ENCODE measurements at places on chromosomes 2 and 18. TPM values are rescaled to one million over a fixed set of nuclear protein-coding genes. Genes with fewer than 3 reads are reported as not detected.

- H3K27ac ChIP-seq, result no peak overlapping the region
- no peak overlapping the region for H3K4me3 ChIP-seq
- DNase-seq, result no peak
- H3K27me3 ChIP-seq, result no peaks in the 10 kb centered on the region
- H3K36me3 ChIP-seq, result no peaks in the 10 kb centered on the region
Observed at GRCh38 chr2:78887446-78887845, 138.1 kb upstream of the REG3G start.

DNA sequence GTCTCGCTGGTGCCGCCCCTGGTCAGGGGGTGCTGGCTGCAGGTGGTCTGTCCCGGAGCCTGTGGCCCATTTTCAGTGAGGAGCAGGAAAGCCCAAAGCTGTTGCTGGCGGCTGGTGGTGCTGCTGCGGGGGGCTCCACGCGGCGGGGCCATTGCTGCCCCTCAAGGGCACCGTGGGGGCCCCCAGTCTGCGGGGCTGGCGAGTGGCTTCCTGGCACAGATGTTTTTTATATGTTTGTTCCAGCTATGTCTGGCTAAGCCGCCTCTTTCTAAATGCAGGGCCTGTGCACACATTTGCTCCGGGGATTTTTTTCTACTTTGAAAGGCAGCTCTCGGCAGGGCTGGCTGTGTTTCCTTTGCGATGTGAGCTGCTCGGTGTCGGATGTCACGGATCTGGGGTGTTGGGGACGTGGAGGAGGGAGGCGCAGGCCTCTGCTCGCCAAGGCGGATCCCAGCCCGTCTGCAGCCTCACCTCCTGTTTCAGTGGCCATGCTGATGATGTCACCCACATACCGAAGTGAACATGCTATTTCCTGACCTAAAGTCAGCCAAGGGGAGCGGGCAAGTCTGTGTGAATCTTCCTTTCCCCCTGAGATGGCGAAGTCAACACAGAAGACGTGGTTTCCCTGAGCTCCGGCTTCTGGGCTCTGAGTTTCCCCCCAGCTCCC lies 112.0 kb upstream of the CTDP1 start:
- H3K4me3 ChIP-seq, result no peak overlapping the region
- H3K36me3 ChIP-seq, result peaks cover 3% of the 10 kb centered on the region
- no peaks in the 10 kb centered on the region for H3K4me1 ChIP-seq
- DNase-seq, result no peak
- H3K27ac ChIP-seq, result peak overlapping the region; percentile 6

DNA sequence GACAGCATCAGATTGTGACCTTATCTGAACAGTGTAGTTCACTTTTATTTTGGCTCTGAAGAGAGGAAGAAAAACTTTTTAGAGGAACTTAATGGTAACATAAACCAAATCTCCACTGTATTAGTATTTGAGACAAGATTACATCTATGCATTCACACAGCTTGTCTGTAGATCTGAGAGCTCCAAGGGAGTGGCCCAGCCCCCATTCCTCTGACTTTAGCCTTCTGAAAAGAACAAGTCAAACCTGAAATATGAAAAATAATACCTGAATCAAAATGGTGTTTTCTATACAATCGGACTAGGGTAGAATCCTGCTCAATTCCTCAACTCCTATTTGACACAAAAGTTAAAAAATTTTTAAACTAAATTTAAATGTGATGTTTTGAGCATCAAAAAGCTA lies 23.1 kb downstream of the STARD7 start:
- peaks cover 3% of the 10 kb centered on the region for H3K36me3 ChIP-seq
- no peak overlapping the region for H3K27ac ChIP-seq
- H3K27me3 ChIP-seq, result no peaks in the 10 kb centered on the region

GRCh38 chr2:25331686-25332365 lies 9.9 kb downstream of the DNMT3A start:
- peaks cover 8% of the 10 kb centered on the region for H3K36me3 ChIP-seq
- DNase-seq, result no peak
- H3K4me3 ChIP-seq, result no peak overlapping the region
- H3K27me3 ChIP-seq, result no peaks in the 10 kb centered on the region

DNA sequence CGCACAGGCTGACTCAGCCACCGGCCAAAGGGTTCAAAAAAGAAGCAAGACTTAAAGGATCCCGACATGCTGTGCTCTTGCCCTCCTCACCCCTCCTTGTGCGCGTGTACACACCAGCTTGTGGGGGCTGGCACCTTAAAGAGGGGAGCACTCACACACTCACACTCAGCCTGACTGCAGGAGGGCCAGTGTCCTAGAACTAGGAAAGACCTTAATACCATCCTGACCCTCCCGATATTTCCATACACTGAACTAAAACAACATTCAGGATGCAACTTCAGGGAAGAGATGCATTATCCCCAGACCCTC lies 5.6 kb downstream of the PKDCC start:
- H3K4me1 ChIP-seq, result peaks cover 4% of the 10 kb centered on the region
- H3K4me3 ChIP-seq, result no peak overlapping the region
- DNase-seq, result no peak
- peaks cover 36% of the 10 kb centered on the region for H3K27me3 ChIP-seq
- no peaks in the 10 kb centered on the region for H3K36me3 ChIP-seq

GRCh38 chr2:45627911-45628310 lies 16.8 kb upstream of the SRBD1 start:
- DNase-seq, result no peak
- no peak overlapping the region for H3K27ac ChIP-seq
- no peaks in the 10 kb centered on the region for H3K4me1 ChIP-seq
- H3K36me3 ChIP-seq, result peaks cover 5% of the 10 kb centered on the region

DNA sequence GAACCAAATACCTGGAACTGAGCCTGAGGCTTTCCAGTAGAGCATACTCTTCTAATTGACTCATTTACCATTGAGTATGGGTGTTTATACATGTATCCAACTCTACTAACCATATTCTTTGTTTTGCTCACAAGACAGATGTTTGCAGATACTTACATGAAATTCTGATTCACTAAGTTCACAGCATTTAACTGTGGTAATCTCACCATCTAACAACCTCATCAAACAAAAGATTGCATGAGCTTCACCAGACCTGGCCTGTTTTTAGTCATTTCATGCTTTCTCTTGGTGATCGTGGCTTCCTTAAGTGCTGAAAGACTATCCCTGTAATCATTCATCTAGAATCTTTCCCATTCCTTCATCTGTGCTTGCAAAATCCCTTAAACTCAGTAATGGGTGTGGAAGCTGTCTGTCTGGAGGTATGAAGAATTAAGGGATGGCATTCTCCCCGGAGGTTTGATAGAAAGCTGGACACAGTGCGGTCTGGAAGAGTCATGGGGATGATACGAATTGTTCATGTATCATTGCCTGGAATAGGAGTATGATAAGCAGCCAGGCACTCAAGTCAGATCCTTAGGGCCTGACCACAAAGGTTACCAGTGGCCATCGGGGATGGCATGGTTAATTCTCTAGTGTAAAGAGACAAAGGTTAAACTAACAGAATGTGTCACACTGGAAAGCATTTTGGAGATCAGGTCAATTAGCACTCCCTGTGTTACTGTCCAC lies 42.0 kb upstream of the IL1R1 start:
- H3K27ac ChIP-seq, result no peak overlapping the region
- H3K36me3 ChIP-seq, result peaks cover 3% of the 10 kb centered on the region
- no peak for DNase-seq
- peaks cover 14% of the 10 kb centered on the region for H3K4me1 ChIP-seq
- no peak overlapping the region for H3K4me3 ChIP-seq
- H3K27me3 ChIP-seq, result no peaks in the 10 kb centered on the region

- H3K27ac ChIP-seq, result no peak overlapping the region
- DNase-seq, result no peak
- H3K4me1 ChIP-seq, result peaks cover 5% of the 10 kb centered on the region
- no peak overlapping the region for H3K4me3 ChIP-seq
- H3K36me3 ChIP-seq, result no peaks in the 10 kb centered on the region
Observed at GRCh38 chr2:67841711-67842110, 221.1 kb downstream of the C1D start.

GRCh38 chr18:66582211-66582610 lies 21.7 kb downstream of the CDH19 start:
- no peaks in the 10 kb centered on the region for H3K4me1 ChIP-seq
- H3K4me3 ChIP-seq, result no peak overlapping the region
- H3K27ac ChIP-seq, result no peak overlapping the region
- H3K36me3 ChIP-seq, result no peaks in the 10 kb centered on the region

- H3K27ac ChIP-seq, result no peak overlapping the region
- H3K36me3 ChIP-seq, result no peaks in the 10 kb centered on the region
- no peaks in the 10 kb centered on the region for H3K27me3 ChIP-seq
- no peak overlapping the region for H3K4me3 ChIP-seq
Observed at GRCh38 chr2:215594766-215595165, 158.9 kb upstream of the FN1 start.

DNA sequence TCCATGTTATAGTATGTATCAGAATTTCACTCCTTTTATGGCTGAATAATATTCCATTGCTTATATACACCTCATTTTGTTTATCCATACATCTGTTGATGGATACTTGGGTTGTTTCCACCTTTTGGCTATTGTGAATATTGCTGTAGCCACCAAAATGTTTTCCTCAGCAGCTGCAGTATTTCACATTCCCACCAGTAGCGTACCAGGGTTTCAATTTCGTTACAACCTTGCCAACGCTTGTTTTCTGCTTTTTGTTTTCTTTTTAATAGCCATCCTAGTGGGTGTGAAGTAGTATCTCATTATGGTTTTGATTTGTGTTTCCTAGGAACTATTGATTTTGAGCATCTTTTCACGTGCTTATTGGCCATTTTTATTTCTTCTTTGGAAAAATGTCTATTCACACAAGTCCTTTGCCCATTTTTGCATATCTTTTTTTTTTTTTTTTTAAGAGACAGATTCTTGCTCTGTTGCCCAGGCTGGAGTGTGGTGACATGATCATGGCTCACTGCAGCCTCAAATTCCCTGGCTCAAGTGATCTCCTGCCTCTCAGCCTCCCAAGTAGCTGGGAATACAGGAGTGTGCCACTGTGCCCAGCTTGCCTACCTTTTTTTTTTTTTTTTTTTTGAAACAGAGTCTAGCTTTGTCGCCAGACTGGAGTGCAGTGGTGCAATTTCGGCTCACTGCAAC lies 14.2 kb downstream of the UBXN2A start:
- DNase-seq, result no peak
- no peak overlapping the region for H3K4me3 ChIP-seq
- H3K4me1 ChIP-seq, result no peaks in the 10 kb centered on the region
- H3K36me3 ChIP-seq, result no peaks in the 10 kb centered on the region
- H3K27ac ChIP-seq, result peak overlapping the region; percentile 45

DPP4 gene
- 57.3 TPM for total RNA-seq

VPS4B gene
- 78.7 TPM for total RNA-seq

MTIF2 gene
- 18.7 TPM for total RNA-seq

CYBRD1 gene
- total RNA-seq, result 0.44 TPM

PPP4R1 gene
- 65.5 TPM for total RNA-seq

KCNS3 gene
- not detected for total RNA-seq

TANK gene
- total RNA-seq, result 129 TPM

Data from T-helper 17 cell (primary cell).